ENCODE measurements at places on chromosomes 7 and 10.

DNA sequence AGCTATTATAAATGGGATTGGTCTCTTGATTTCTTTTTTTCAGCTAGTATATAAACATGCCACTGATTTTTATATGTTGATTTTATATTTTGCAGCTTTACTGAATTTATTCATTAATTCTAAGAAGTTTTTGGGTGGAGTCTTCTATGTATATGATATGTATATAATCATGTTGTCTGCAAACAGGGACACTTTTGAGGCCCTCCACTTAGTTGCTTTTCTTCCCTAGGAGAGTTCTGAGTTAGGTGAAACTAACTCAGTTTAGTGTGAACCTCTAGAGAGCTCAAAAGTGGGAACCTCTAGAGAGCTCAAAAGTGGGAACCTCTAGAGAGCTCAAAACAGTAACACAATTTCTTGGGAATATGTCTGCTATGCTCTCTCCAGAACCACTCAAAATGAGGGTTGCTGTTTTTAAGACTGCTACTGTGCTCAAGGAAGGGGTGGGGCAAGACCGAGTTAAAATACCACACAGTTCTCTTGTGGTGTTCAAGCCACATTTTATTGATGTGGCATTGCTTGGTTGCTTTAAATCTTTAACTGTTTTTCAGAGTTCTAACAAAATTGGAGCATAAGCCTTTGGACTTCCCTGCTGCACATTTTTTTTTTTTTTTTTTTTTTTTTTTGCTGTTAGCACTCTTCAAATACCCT lies 13.2 kb downstream of the CCDC7 start:
- no peak for DNase-seq

- peak; percentile 45 for DNase-seq
Measured at GRCh38 chr10:123166618-123167017, 12.4 kb downstream of the BUB3 start.

DNA sequence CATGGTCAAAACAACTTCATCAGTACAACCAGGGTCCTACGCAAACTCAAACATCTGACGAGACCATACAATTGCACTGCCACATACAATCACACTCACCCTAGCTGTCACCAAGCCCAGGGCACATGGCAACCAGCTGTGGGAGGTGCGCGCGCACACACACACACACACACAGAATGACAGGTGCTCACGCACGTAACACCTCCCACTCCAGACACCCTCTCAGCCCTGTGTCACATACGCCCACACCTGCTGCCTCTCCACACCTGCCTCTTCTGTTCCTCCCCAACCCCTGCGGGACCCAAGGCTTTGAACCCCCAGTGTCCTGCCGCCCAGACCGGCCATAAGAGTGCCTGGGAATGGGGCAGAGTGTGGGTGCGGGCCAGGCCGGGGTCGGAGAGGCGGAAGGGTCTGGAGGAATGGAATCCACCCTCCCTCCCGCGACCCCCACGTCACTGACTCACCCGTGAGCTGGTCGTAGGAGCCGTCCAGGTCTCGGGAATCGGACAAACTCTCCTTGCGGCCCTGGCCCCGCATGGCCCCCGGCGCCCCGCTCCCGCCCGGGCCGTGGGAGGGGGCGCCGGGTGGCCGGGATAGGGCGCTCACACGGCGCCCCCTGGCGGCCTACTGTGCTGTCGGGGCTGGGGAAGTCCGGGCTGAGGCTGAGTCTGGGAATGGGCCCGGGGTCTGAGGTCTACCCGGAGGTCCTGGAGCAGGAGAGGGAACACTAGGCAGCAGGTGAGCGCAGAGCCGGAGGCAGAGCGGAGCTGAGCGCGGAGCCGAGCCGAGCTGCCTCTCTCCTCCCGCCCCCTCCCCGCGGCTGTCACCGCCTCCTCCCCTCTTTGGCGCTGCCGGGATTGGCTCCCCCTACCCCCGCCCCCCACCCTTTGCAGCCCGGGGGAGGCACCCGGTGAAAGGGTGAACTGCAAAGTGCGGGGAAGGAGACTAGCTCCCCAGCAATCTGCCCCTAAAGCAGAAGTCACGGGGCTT lies at the start of gene KCNIP2:
KCNIP2 (minus strand) TSS at position 769 of the 990 bp plus-strand sequence; CDS start at position 537, 232 bp downstream.
- DNase-seq = no peak

- no peak for DNase-seq
Measured at GRCh38 chr10:19245889-19246752, 197.5 kb downstream of the MALRD1 start.

DNA sequence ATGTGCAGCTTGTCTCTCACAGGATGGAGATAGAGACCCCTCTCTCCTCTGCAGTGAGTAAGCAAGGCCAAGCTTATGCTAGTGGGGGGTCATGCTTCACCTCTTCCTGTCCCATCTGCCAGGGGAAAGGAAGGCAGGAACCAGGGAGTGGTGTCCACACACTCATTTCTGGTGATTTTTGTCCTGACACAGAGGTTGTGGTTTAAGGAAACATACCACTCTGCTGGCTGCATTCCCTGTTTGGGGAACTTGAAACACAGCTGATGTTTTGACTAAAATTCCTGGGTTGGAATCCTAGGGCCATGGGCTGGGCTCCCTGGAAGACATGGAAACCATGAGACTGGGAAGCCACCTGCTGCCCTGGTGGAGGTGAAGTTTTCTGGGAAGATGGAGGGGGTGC lies 21.4 kb downstream of the C10orf120 start:
- DNase-seq = no peak

DNA sequence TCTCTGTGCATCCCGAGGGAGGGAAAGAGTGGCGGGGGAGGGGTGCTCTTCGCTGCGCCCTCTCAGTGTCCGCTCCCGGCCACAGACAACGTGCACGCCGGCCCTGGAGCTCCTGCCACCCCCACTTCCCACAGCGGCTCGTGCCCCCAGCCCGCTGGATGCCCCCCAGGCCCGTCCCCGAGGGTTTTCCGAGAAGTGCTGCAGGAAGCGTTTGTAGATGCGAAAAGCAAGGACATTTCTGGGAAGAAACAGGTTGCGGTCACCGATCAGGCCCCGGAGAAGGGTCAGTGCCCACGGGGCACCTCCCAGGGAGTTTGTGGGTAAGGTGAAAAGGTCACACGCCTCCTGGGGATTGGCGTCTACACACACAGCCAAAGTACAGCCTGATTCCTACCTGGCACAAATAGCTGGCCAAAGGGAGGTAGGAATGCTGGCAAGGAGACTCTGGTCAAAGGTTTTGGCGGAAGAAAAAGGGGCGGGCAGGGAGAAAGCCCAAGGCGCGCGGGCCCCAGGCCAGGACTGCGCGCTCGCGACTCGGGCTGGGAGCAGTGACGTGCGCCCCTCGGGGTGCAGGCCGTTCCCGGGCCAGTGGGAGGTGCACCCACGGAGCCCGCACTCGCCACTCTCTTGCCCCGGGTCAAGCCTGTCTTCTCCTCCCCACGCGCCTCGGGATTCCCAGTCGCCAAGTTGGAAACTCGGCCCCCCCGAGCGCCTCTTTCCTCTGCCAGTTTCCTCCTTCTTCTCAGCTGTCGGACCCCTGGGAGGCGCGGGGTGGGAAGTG lies 1.5 kb upstream of the NRP1 start:
- DNase-seq = peak; percentile 83

DNA sequence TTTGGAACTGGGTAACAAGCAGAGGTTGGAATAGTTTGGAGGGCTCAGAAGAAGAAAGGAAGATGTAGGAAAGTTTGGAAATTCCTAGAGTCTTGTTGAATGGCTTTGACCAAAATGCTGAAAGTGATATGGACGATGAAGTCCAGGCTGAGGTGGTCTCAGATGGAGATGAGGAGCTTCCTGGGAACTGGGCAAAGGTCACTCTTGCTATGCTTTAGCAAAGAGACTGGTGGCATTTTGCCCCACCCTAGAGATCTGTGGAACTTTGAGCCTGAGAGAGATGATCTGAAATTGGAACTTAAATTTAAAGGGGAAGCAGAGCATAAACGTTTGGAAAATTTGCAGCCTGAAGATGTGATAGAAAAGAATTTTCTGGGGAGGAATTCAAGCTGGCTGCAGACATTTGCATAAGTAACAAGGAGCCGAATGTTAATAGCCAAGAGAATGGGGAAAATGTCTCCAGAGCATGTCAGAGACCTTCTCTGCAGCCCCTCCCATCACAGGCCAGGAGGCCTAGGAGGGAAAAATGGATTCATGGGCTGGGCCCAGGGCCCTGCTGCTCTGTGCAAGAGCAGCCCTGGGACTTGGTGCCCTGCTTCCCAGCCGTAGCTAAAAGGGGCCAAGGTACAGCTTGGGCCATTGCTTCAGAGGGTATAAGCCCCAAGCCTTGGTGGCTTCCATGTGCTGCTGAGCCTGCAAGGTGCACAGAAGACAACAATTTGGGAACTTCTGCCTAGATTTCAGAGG lies 3.6 kb downstream of the PDSS1 start:
- no peak for DNase-seq

DNA sequence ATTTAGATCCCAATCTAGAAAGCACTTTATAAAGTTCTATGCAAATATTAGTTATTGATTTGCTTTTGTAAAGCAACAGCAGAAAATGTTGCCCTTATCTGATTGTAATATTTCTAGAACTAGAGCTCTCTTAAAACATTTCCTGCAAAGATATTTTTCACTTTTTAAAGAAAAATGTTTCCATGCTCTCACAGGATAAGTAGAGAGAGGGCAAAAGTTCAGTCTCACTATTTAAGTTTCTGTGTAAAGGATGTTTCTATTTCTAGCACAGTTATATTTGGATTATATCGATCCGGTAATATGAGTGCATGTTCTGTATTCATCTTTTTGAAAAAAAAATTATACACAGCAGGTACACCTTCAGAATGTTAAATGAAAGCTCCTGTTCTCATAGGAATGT lies 82.1 kb downstream of the PON1 start:
- DNase-seq = no peak

Data from ACHN (cell line).